ENCODE measurements at places on chromosomes 5 and 9.

DNA sequence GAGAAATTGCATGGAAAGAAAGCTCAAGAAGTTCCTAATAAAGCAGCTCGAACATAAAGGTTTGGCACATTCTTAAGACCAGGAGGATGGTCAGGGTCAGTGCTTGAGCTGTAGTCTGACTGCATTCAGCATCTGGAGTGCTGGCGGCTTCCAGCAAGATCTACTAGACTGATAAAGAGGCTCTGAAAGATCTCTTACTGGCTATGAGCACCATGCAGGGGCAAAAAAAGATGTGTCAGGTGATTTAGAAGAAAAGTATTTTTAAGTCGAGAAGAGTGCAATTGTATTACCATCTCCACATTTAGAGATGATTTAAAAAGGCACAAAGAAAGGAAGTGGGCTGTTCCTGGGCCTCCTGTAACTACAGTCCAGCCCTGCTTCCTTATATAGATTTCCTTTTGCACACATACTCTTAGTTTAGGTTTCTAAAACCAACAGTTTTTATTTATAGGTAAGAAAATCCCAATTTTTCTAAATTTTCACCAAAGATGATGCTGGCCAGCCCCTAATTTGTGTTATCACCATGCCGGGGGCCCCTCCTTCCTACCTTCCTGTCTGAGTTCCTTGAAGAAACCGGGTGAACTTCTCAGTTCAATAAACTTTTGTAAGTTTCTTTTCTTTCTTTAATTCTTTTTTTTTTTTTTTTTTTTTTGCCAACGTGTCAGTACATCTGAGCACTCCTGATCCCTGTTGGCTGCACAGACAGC, 65.9 kb upstream of the PLPP1 start:
- DNase-seq: peak; percentile 59

DNA sequence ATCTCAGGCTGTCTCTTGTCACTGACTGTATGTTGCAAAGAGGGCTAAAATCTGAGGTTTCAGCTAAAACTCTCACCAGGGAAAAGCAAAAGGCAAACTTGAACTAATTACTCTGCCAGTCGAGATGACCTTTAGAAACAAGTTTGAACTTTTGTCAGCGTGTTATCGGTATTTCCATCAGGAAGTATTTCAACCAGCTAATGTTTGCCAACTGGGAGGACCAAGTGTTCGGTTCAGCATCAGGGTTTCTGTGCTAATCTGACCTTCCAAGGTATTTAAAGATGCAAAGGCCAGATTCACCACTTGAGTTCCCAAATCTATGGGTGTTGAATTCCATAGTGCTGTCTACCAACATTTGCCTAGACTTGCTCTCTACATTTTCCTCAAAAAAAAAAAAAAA, 230.5 kb downstream of the SLIT3 start:
- no peak for DNase-seq

- DNase-seq: no peak
Observed at GRCh38 chr9:123414204-123414603, 58.2 kb downstream of the CRB2 start.

DNA sequence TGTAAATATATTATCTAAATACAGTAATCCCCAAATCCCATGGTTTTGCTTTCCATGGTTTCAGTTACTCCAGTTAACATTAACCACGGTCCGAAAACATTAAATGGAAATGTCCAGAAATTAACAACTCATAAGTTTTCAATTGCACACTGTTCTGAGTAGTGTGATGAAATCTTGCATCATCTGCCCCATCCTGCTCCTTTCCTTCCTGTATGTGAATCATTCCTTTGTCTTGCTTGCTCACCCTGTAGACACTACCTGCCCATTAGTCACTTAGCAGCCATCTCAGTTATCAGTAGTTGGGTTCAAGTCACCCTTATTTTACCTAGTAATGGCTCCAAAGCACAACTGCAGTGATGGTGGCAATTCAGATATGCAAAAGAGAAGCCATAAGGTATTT, 1568.5 kb upstream of the WWC1 start:
- no peak for DNase-seq

- DNase-seq: no peak
Observed at GRCh38 chr5:124239572-124239971, 506.9 kb downstream of the ZNF608 start.

DNA sequence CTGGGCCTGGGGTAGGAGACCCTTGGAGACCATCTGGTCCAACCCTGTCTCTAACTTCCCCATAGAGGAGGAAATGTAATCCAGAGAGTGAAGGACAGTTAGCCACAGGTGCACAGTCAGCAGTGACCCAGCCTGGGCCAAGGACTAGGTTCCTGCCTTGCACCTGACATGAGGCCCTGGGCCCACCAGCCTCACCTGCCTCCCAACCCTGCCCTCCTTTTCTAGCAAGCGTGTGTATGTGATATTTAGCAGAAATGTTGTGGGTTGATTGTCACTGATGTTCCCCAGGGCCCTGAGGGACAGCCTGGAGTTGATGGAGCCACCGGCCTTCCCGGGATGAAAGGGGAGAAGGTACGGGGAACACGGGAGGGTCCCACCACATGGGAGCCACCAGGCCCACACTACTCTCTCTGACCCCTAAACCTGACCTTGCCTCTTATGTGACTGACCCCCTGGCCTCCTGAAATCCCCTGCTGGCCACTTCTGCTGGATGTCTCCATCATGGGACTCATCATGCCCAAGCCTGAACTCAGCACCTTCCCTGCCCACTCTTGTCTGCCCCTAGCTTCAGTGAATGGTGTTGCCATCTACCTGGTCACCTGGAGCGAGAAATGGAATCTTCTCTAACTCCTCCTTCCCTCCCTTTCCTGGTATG, 79.2 kb upstream of the TGFBR1 start:
- no peak for DNase-seq

GRCh38 chr9:80698725-80699410, 990.5 kb downstream of the TLE1 start:
- no peak for DNase-seq

- DNase-seq: no peak
Observed at GRCh38 chr9:94925751-94926430, 199.4 kb downstream of the AOPEP start.

- peak; percentile 42 for DNase-seq
Observed at GRCh38 chr9:72361217-72361616, 3.8 kb downstream of the ZFAND5 start.

DNA sequence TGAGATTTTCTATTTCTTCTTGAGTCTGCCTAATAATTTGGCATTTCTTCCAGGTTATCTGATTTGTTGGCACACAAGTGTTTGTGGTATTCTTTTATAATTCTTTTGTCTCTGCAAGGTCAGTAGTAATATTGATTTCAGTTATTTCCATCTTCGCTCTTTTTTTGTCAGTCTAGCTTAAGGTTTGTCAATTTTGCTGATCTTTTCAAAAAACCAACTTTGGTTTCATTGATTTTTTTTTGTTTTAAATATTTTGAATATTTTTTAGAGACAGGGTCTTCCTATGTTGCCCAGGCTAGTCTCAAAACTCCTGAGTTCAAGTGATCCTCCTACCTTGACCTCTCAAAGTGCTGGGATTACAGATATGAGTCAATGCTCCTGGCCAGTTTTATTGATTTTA, 162.8 kb downstream of the BARX1 start:
- DNase-seq: no peak

DNA sequence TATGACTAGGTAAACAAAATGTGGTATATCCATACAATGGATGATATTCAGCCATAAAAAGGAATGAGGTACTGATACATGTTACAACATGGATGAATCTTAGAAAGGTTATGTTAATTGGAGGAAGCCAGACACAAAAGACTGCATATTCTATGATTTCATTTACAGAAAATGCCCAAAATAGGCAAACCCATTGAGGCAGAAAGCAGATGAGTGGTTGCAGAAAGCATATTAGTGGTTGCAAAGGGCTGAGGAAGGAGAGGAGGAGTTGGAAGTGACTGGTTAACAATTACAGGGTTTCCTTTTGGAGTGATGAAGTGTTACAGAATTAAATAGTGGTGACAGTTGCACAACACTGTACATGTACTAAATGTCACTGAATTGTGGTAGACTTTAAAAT, 17.7 kb downstream of the PLGRKT start:
- no peak for DNase-seq

DNA sequence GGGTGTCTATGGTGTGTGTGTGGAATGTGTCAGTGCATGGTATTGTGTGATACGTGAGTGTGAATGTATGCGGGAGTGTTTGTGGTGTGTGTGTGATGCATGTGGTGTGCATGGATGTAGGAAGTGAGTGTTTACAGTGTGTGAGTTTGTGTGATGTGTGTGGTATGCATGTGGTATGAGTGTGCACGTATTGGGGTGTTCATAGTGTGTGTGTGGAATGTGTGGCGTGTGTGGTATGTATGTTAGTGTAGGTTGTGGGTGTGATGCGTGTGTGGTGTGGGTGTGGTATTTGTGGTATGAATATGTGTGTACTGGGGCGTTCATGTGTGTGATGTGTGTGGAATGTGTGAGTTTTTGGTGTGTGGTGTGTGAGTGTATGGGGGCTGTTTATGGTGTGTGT, 40.1 kb upstream of the BICD2 start:
- DNase-seq: no peak

- no peak for DNase-seq
Observed at GRCh38 chr5:125720348-125720685, 702.9 kb upstream of the GRAMD2B start.
